ENCODE measurements at places on chromosomes 2 and 18.

DNA sequence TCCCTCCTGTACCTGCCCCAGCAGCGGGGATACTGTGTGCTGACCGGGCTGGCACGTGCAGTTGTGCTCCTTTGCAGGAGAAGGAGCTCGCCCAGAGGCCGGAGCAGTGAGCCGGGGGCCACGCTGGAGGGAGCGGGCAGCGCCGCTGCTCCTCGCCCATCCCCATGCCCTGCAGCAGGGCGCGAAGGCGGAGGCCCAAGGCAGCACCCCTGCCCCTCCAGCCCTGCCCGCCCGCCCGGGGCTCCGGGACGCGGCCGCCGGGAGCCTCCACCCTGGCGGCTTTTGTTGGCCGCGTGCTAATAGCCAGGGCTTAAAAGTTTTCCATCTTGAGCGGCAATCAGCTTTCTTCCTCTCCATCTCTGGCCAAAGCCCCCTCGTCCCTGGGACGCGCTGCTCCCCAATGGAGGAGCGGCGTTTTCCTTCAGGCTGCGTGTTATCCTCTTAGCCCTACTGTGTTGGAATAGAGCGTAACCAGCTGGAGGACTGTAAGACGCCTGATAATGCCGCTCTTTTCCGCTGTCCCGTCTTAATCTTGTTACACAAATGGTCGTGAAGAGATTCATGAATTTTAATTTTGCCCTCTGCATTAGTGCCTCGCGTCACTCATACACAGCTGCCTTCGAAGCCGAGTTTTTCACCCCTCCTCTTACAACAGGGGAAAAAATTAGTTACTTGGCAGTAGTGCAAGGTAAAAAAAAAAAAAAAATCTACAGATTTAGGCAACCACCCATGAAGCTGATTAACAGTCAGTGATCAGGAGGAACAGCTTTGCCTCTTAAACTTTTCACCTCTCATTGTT, 172.9 kb upstream of the SIX3 start:
- DNase-seq = peak; percentile 3

GRCh38 chr2:116833052-116833451, 981.4 kb upstream of the DDX18 start:
- DNase-seq = no peak

DNA sequence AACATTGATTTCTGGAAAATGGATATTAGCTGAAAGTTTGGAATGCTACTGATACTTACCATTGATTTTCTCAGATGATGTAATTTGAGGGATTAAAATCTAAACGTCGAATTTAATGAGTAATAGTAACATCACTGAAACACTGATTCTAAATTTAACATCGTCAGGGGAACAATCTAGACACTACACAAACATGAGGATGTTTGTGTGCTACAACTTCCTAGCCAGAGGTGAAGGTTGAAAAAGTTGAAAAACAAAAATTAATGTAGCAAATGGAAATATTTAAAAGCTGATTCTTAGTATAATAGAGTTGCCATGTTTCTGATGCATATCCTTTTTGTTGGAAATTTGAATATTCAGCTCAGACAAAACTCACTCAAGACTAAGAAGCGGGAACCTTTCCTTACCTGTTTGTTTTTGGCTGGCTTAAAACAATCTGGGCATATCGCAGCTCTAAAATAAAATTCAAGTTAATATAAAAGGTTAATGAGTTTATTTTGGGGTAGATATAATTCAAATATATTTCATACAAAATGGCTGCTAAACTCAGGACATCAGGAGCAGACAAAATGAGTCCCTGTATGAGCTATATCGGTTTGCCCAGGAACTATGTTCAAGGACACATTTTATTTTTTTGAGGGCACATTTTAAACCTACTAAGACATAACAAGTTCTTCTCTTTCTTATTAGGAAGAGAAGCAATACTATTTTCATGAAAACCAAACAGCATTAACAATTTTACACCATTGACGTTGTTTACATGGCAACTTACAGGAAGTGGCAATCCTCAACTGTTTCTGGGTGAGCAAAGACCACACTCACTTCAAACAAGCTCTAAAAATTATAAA, 52.6 kb upstream of the PEX13 start:
- peak; percentile 15 for DNase-seq

DNA sequence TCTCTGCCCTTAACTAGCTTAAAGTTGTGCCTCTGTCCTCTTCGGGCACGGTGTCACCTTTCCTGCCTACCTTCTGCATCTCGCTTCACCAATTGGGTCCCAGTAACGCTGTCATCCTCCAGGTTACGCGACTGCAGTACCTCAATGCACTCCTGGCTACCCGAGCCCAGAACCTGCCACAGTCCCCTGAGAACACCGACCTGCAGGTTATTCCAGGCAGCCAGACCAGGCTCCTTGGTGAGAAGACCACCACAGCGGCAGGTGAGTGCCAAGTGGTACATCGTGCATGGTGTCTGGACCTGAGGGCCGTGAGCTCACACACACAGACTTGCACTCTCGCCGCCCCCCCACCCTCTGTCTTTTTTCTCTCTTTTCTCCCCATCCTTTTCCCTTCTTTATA, 12.8 kb downstream of the CNNM3 start:
- no peak for DNase-seq

GRCh38 chr2:102001767-102002142, 10.0 kb downstream of the IL1R2 start:
- DNase-seq = no peak

GRCh38 chr18:21191596-21192307, 50.3 kb upstream of the GREB1L start:
- DNase-seq = peak; percentile 29

- no peak for DNase-seq
Measured at GRCh38 chr18:79961527-79962291, 2.7 kb upstream of the HSBP1L1 start.

DNA sequence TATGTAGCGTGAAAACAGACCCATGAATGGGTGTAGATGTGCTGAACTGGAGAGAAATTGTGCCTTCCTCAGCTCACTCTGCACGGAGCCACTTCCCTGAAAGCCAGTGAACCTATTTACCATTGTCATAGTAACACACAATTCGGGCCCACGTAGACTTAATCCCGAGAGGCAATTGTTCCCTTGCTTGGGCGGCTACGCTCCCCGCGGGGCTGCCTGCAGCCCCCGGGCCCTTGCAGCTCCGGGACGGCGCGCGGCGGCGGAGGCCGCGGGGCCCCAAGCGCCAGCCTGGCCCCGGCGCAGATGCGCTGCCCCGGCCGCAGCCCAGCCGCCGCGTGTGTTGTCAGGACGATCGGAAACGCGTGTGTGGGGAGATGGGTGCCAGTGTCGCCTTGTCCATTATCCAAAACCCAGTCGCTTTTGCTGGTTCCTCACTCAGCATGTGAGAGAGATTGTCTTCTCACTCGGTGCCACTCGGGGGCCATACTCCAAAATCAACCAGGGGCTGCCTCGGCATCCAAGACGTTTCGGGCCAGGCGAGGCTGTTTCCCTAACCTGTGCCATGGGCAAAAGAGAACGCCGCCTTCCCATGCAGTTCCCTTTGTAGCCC, 17.9 kb upstream of the LRRTM1 start:
- no peak for DNase-seq

DNA sequence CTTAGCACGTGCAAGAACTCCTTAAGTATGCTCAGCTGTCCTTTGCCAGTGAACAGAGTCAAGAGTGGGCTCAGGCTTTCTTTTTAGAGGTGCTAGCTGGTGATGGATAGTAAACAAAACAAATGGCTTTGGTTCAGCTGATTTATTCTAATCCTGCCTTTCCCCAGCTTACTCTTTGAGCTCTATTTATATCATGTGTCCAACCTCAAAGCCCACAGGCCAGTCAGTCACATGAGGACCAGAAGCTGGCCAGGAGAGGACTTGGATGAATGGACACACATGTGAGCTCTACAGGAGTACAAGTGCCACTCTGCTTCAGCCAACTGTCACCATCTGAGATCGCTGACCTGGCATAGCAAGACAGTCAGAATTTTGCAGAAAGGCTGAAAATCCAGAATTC, 59.4 kb downstream of the STK39 start:
- no peak for DNase-seq

- no peak for DNase-seq
Measured at GRCh38 chr2:5794012-5794411, 101.8 kb downstream of the SOX11 start.

- peak; percentile 67 for DNase-seq
Measured at GRCh38 chr18:48605408-48605845, 66.6 kb downstream of the CTIF start.

GRCh38 chr2:78757191-78757590, 268.3 kb upstream of the REG3G start:
- DNase-seq = no peak

DNA sequence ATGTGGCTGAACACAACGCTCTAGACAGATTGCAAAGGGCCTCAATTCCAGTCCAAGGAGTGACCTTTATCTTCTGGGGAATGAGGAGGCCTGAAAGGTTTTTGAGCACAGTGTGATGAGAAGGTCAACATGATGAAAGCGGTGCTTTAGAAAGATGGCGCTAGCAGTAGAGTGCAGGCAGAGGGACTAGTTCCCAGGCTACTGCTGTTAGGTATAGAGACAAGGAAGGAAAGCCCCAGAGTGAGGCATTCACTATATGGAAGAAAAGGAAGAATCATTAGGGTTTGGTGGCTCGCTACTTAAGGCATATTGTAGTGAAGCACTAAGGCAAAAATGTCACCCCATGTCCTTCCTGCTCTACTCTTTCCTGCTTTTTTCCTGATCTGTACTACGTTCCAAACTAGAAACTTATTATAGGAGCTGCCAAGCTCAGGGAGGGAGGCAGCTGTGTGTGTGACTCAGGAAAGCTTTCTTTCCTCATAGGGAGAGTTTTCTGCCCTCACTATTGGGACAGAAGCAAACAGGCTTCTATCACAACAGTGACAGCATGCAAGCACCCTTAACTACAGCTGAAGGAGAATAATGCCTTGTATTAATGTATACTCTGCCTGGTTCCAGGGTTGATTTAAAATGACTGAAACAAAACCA, 160.8 kb upstream of the CAVIN2 start:
- DNase-seq = peak; percentile 28

DNA sequence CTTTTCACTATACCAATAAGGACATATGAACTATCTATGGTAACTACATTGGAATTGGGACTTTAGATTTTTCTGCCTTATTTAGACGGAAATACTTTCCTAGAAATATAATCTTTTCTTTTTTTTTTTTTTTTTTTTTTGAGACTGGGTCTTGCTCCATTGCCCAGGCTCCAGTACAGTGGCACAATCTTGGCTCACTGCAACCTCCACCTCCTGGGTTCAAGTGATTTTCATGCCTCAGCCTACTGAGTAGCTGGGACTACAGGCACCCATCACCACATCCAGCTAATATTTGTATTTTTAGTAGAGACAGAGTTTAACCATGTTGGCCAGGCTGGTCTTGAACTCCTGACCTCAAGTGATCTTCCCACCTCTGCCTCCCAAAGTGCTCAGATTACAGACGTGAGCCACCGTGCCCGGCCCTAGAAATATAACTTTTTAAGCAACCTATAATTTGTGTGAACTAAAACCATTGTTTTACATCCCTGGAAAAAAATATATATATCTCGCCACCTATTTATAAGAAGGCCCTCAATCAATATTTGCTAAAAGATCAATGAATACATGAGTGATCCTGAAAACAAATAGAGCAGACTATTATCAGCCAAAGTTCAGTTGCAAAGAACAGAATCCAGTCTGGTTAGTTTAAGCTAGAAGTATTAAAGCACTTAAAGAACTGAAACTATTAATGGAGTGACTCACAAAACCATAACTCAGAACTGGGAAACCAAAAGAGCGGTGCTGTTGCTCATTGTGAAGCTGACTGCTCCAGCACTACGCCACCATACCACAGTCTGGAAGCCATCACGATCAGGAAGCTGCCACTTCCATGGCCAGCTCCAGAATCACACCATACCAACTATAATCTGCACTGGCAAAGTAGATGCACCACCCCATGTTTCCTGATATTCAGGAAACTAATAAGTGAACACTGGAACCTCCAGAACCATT, 8.4 kb upstream of the HNRNPLL start:
- DNase-seq = peak; percentile 34

- DNase-seq = no peak
Measured at GRCh38 chr2:219490186-219490585, 8.5 kb upstream of the GMPPA start.

GRCh38 chr18:12403601-12404506, 3.9 kb upstream of the PRELID3A start:
- DNase-seq = no peak

DNA sequence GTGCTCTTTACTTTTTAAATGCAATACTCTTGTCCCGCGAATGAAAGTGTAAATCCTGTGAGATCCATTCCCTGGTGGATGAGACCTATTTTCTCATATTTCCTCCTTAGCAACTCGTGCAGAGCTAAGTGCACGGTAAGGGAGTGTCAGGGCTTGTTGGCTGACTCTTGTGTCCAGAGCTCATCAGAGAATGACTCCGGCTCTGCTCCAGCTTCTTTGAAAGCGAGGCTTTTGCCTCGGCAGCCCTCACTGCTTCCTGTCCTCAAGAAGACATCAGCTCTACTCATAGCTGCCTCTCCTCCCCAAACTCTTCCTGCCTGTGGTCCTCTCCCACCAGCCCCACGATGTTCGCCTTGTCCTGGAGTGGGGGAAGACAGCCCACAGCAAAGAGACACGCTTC, 70.7 kb downstream of the LIPG start:
- DNase-seq = no peak

GRCh38 chr2:68730828-68731227, 3.8 kb upstream of the ARHGAP25 start:
- DNase-seq = peak; percentile 50

DNA sequence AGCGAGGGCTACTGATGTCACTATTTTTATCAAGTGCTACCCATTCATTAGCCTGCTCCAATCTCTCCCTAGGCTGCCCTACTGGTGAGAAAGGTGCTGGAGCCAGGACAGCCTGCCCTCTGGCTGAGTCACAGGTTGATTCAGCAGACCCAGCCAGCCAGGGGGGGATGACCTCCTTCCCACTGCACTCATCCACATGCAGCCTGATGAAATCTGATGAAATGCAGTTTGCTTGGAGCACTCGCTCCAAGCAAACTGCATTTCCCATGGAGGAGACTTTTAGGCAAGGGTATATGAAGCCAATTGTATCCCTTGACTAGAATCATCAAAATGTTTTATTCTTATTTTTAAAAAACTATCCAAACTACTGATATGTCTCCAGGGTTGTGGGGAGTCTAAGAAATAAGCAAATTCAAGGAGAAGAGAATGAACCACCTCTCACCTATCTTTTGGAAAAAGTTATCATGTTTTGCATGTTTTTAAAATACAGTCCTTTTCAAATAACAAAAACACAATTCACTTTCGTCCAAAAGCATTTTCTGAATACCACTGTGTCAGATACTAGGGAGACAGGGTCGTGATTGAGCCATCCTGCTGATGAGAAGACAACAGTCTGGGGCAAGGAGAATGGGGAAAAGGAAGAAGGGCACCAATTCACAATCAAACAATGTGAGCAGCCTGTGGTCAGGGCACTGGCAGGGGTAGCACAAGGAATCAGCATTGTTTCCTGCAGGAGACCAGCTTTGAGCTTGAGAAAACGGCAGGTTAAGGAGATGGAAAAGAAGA, 128.3 kb downstream of the AFF3 start:
- peak; percentile 2 for DNase-seq

GRCh38 chr18:48059455-48060010, 129.1 kb upstream of the SMAD2 start:
- no peak for DNase-seq

DNA sequence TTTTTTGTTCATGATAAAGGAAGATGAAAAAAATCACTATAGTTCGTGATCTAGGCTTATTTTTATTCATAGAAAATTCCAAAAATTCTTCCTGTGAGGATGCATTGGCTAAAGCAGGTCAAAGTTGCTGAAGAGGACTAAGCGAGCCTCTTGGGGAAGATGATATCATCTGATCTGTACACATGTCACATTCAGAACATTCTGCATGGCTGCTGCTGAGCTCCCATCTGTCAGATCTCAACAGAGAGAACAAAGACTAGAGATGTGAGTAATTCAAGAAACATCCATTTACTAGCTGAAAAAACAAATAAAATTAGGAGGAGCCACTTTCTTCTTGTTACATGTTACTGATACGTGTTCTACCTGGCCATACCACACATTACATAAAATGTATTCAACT, 518.6 kb upstream of the FSIP2 start:
- DNase-seq = no peak
